ENCODE measurements at places on chromosomes 2 and 18.

DNA sequence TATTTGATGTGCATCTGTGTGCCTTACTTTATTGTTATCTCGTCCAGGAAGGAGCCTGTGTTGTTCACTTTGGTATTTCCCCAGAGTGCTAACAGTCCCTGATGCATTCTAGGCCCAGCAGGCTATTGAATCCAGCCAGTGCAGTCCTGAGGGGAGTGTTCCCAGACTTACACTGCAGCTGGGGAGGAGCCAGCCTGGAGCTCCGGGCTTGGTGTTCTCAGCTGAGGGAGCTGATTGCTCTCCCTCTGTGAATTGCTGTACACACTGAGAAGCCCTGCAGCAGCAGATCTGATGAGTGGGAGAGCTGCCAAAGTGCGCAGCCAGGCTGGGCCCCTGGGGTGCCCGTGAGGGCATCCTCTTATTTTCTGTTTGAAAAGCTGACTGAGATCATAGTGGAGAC, 159.2 kb downstream of the GALNT3 start:
- DNase-seq: peak; percentile 9

- peak; percentile 89 for DNase-seq
Observed at GRCh38 chr2:29115797-29116781, 874 bp downstream of the CLIP4 start.

- no peak for DNase-seq
Observed at GRCh38 chr2:46615555-46615954, 136.2 kb downstream of the TMEM247 start.

- DNase-seq: no peak
Observed at GRCh38 chr18:49610022-49610445, 48.2 kb downstream of the LIPG start.

- no peak for DNase-seq
Observed at GRCh38 chr2:162475661-162476060, 131.7 kb downstream of the GCA start.

GRCh38 chr2:206635015-206635414, 7.3 kb upstream of the FAM237A start:
- DNase-seq: peak; percentile 20

DNA sequence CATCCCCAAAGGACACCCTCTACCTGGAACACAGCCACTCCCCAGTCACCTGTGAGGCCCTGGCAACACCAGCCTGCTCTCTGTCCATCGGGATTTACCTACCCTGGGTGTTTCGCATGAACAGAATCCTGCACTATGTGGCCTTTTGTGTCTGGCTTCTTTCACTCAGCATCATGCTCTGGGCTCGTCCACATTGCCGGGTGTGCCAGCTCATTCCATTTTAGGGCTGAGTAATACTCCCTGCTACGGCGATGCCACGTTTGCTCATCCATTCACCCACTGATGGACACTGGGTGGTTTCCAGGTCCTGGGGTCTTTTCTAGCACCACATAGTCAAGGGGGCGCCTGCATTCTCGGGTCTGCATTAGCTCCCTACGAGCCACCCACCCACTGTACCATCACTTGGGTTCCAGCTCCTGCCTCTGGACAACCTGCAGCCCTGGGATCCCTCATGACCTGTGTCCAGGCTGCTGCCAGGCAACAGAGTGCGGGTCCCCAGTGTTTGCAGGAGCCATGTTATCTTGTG, 22.0 kb downstream of the KCNF1 start:
- DNase-seq: no peak

- DNase-seq: peak; percentile 56
Observed at GRCh38 chr2:134193006-134193405, 60.9 kb upstream of the MGAT5 start.

GRCh38 chr2:128291844-128292598, 26.6 kb downstream of the HS6ST1 start:
- no peak for DNase-seq

DNA sequence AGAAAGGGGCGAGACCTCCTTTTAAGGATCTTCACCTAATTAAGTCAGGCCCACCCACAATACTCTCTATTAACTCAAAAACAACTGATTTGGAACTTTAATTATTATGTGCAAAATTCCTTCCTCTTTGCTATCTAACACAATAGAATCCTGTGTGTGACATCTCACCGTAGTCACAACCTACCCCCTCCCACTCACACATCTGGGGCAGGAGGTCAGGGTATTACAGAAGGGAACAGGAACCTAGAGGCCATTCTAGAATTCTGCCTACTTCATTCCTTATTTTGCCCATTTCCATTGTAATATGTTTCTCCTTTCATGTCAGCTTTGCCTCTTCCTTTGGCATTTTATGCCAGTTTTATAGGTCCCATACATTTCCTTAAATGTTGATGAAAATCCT, 829.3 kb upstream of the ID2 start:
- DNase-seq: no peak

- DNase-seq: no peak
Observed at GRCh38 chr2:43347746-43348145, 121.3 kb upstream of the ZFP36L2 start.

DNA sequence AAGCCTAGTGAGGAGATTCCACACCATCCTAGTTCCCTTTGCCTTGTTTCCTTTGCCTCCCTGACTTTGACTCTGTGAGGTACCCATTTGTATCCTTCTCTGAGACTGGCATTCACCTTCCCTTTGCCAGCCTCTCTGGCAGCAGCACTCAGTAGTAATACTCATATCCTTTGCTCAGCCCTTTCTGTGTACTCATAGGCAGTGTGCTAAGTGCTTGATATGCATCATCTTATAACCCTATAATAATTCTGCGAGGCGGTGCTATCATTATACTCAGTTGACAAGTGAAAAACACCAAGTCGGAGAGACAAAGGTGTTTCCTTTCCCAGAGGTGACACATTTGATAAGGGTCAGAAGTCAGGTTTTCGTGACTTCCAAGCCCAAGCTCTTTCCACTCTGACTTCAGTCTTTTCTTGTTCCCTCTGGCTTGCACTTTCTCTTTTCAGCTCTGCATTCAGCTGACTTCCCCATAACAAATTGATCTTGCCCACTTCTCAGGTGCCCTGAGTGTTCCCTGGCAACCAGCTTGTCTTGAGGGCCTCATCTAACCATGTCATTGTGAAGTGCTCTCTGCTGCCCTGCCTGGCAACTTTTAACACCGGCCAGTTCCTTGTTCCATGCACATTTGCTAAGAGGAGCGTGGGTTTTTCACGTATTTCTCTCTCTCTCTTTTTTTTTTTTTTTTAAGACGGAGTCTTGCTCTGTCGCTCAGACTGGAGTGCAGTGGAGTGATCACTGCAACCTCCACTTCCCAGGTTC, 94.5 kb upstream of the UPP2 start:
- no peak for DNase-seq

DNA sequence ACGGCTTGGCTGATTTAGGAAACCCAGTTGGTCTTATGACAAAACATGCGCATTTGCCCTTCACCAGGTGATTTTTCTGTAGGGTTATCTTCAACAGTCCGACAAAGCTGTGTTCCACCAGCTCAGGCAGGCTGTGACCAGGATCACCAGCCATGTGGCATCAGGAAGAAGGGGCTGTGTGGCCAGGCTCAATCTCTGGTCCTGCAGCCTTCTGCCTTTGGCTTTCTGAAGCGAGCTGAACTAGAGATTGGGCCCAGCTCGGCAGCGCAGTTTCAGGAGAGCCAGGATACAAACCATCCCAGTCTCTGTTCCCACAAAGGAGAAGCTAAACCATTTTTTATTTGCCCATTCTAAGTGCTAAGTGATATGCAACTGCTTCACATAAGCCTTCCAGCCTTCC, 282.3 kb downstream of the SOX11 start:
- no peak for DNase-seq

DNA sequence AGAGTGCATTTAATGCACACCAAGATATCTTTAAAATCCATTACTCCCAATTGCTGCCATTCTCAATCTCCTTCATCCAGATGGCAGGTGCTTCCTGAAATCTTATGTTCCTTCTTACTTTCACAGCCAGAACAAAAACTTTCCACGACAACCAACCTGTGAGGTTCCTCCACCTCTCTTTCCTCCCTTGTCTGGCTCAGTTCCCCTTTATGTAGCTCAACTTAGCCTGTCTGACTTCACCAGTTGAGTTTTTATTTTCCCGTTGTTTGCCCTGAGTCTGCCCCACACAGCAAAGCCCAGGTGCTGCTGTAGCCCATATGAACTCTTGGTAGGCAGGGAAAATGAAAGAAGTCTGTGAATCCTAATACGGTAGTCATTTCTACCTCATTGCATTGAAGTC, 112.5 kb downstream of the MREG start:
- DNase-seq: no peak

DNA sequence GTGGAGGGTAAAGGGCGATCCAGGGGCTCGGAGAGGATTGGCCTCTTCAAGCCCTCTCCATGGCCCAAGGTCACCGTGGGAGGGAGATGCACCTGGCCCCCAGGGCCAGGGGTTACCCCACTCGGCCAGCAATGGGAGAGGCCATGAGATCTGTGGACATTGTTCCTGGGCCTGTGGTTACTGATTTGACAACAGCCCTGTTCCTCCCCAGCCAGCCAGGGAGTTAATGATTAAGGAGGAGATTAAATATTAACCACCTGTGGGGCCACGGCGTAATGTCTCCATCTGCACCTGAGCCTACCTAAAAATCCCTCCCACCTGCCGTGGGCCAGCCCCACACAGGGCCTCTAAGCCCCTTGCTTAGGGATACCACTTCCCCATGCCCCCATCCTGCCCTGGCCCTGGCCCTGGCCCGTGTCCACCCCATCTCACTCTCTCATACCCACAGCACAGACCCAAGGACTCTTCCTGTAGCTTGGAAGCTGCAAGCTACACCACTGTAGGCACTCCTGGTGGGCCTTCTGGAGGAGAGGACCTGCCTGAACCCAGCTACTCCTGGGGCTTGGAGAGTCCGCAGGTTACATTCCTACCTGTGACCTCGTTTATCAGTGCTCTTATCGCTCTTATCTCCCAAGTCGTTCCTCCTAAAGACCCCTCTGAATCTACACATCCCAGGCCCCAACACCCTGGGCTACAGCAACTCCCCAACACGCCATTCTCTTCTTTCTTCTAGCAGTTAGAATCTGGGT, 32.1 kb downstream of the ZFP36L2 start:
- DNase-seq: no peak

DNA sequence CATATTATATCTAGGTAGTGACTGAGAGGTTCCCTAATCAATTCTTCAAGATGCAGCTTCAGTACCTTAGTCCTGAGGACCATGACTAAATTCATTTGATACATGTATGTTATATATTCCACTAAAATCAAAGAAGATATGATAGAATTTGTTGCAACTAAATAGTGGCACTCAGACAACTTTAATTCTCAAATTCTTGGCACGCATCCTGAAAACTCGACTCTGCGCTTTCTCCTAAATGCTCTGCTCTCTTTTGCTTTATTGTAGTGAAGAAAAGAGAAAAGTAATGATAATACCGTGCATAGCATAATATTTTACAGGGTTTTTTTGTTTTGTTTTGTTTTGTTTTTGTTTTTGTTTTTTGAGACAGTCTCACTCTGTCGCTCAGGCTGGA, 475.3 kb downstream of the ARHGAP15 start:
- no peak for DNase-seq

GRCh38 chr2:42809819-42810120, 17.4 kb upstream of the HAAO start:
- peak; percentile 79 for DNase-seq

DNA sequence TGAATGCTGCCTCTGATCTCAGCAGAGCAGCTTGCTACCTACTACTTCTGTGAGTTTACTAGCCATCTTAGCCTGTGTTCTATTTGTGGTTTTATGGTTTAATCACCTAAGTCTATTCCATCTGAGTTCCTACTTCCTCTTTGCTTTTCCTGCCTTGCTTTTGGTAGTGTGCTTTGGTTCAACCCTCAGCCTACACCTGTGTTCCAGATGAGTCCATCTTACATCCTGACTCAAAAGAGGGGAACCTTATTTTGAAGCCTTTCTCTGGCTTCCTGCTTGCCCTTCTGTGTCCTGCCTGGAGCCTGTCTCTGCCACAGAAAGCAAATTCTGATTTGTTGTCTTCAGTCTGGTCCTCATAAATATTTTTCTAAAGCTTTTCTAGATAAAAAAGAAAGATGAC, 530.3 kb upstream of the MEX3C start:
- DNase-seq: no peak

GRCh38 chr2:109174214-109174613, 45.2 kb downstream of the SH3RF3 start:
- peak; percentile 10 for DNase-seq

DNA sequence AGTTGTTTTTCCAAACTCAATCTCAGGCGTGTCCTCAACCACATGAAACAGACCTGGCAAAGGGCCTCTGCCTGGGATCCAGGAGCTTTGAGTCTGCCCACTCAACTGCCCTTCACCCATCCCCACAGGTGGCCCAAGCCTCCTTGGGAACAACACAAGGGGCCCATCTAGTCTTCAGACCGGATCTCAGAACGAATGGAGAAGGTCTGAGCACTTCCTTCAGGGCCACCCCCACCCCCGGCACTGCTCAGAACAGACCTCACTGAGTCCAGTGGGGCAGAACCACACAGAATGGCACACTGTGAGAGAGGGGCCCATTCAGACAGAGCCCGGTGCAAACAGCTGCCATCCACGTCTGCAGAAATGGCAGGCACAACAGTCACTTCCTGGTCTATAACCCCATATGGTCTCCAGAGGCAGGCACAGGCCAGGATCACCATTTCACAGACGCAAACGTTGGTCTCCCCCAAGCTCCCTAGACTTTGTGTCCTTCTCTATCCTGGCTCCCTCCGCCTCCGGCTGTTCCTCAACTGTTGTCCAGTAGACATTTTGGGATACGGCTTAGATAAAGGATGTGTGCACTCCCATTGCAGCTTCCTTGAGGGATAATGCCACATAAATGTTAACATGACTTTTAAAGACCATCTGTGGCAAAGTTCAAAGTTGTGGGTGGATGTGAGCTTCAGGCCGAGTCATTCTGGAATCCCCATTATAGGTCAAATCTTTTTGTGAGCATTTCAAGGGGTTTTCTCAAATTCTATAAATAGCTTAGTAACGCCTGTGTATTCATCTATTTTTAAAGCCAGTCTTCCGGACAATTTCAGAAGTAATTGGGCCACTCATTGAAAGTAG, 149.7 kb downstream of the SMAD7 start:
- DNase-seq: peak; percentile 33

GRCh38 chr2:48600204-48600813, 17.3 kb upstream of the GTF2A1L start:
- DNase-seq: peak; percentile 57

- peak; percentile 92 for DNase-seq
Observed at GRCh38 chr2:18413676-18414396, 146.6 kb downstream of the RDH14 start.

- DNase-seq: no peak
Observed at GRCh38 chr18:9946831-9947230, 33.0 kb downstream of the VAPA start.

DNA sequence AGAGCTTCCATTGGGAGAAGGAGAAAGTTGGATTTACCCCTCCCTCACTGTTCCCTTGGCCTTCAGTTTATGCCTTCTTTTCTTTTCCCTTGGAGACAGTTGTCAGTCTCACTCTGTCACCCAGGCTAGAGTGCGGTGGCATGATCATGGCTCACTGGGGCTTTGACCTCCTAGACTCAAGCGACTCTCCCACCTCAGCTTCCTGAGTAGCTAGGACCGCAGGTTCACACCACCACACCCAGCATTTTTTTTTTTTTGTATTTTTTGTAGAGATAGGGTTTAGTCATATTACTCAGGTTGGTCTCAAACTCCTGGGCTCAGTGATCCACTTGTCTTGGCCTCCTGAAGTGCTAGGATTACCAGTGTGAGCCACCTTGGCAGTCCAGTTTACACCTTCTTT, 49.9 kb downstream of the SLC9A4 start:
- no peak for DNase-seq

- peak; percentile 100 for DNase-seq
Observed at GRCh38 chr2:150487537-150488429, at the start of gene RND3. RND3 (minus strand) TSS chr2:150487667; CDS start chr2:150487417, 250 bp downstream.

- DNase-seq: no peak
Observed at GRCh38 chr2:2571301-2572150, 240.5 kb upstream of the MYT1L start.

- DNase-seq: no peak
Observed at GRCh38 chr2:72124376-72124775, 23.3 kb downstream of the CYP26B1 start.

Data from fibroblast of the aortic adventitia (primary cell).